ENCODE measurements at places on chromosomes 13 and 19.
A peak's percentile ranks its signal among the peaks of the same experiment; 100 is the strongest.

DNA sequence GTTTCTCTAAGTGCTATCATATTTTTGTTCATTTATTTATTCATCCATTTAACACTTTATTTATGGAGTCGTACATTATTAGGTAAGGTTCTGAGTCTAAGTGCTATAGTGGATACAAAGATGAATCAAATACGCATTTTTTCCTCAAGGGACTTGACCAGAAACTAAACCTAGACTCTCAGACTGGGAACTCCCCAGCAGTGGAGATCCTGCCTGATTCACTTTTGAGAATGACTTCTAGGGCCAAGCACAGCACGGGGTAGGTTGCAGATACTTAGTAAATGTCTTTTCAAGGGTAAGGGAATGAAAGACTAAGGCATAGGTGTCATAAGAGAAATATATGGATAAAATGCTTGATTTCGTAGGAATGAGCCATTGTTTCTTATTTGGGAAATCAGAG, 7.2 kb downstream of the DNAJC15 start:
- DNase-seq, result no peak

GRCh38 chr19:30551271-30551670, 179.1 kb downstream of the ZNF536 start:
- DNase-seq, result no peak

GRCh38 chr19:52566588-52566987, 3.5 kb upstream of the ZNF701 start:
- DNase-seq, result no peak

DNA sequence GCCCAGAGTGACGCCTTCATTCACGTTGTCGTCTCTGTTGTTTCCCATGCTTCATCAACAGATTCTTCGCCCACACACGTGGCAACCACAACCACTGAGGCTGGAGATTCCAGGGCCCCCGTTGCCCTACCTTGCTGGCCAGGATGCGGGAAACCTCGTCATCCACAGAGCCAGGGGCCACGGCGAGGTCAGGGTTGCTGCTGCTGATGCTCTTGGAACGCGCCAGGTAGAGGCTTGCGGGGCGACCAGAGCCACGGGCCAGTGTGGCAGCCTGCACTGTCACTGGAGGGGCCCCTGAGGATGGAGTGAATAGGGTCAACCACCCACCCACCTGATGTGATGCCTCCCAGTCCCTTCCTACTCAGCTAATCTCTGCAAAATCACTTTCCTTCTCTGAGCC, 6.3 kb upstream of the ANGPTL8 start:
- no peak for DNase-seq

GRCh38 chr19:1276628-1277022, 1.3 kb downstream of the FAM174C start:
- no peak for DNase-seq

GRCh38 chr19:38388349-38389100, at the start of gene SPRED3:
SPRED3 (plus strand) TSS chr19:38388697; CDS start chr19:38390303, 1,606 bp downstream.
- DNase-seq, result peak; percentile 45

DNA sequence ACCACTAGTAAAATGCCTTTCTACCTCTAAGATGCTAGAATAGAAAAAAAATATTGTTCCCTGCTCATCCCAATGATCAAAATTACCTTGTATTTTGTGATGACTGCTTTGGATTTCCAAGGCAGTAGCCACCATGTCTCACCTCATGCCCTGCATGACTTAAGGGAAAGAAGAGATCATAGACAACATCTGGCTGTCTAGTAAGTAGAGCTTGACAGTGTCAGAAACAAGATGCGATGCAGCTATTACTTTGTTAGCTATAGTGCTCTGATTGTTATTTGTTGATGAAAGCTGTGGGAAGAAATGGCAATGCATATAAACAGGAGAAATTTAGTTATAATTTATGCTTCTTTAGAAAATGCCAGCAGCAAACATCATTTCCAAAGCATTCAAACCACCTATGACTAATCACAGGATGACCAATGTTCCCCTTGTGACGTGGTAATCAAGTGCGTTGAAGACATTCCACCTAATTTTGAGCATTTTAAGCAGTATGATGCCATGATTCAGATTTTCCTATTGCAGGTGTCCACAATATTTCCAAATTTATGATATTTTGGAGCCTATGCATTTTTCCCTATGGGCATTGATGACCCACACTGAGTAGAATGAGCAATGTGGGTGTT, 308.3 kb downstream of the KCNRG start:
- no peak for DNase-seq

DNA sequence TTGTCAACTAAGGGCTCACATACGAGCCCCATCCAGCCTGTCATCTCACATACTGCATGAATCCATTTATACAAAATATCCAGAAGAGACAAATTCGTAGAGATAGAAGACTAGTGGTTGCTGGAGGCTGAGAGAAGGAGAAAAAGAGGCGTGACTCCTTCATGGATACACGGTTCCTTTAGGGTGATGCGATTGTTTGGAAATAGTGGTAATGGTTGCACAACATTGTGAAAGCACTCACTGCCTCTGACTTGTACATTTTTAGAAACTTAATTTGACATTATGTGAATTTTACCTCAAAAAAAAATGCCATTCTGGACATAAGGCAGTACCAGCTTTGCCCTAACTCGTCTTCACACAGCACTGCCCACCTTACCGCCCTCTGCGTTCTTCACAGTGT, 27.3 kb downstream of the IGFL1 start:
- DNase-seq, result no peak

- peak; percentile 33 for DNase-seq
These were observed 17.9 kb downstream of the ALG5 start for GRCh38 chr13:36981156-36981743.

DNA sequence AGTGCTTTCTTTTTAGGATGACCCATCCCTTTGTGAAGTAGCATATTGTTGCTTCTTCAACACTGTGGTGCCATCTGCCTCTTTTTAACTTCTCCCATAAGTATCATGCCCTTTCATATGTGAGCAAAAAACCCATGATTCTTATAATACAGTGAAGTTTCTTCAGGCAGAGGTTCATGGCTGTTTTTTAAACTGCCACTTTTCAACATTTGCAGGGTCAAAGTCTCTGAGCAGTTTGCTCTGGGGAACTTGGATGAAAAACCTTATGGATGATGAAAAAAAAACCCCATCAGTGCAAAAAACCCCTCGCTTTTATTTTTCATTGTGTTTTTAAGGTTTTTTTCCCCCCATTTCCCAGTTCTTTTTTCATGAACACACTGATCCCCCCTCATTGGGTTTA, 158.5 kb downstream of the LMO7 start:
- DNase-seq, result no peak

GRCh38 chr19:56253737-56254136, 18.8 kb upstream of the EDDM13 start:
- DNase-seq, result peak; percentile 45

GRCh38 chr19:16429066-16429758, 42.6 kb downstream of the EPS15L1 start:
- peak; percentile 30 for DNase-seq

DNA sequence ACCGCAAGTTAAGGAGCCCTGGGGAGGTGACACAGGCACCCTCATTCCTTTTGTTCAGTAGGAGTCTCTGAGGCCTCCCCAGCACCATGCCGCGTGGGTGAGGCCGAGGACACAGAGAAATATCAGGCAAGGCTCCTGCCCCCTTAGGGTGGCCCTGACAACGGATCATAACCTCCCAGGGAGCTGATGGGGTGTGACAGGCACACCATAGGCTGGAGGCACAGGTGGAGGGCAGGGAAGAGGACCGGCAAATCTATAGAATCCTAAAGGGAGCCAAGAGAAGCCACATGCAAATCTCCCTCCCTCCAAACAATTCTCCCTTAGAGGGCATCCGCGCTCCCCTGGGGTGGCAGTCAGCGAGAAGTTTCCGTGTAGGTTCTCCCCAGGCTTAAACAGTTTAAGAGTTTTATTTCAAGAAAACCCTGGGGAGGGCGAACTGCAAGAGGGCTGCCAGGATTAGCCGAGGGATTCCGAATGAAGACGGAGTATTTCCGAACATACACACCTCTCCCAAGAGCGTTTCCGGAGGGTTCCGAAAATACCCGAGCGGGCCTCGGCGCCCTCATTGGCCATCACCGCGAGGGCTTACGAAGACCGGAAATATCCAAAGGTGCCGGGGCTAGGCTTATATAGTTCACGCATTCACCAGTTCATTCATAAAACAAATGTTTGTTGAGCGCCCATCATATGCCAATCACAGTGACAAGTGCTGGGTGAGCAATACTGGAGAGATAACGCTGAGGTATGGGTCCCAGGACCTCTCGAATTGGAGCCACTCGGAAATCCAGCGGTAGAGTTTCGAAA, 610 bp upstream of the RPL28 start:
- DNase-seq, result peak; percentile 90

All from globus pallidus (tissue), 1 donor.